ENCODE measurements at places on chromosomes 6 and 20.

GRCh38 chr6:30600451-30600961 is 16.5 kb downstream of the PPP1R10 start:
- DNase-seq: no peak

DNA sequence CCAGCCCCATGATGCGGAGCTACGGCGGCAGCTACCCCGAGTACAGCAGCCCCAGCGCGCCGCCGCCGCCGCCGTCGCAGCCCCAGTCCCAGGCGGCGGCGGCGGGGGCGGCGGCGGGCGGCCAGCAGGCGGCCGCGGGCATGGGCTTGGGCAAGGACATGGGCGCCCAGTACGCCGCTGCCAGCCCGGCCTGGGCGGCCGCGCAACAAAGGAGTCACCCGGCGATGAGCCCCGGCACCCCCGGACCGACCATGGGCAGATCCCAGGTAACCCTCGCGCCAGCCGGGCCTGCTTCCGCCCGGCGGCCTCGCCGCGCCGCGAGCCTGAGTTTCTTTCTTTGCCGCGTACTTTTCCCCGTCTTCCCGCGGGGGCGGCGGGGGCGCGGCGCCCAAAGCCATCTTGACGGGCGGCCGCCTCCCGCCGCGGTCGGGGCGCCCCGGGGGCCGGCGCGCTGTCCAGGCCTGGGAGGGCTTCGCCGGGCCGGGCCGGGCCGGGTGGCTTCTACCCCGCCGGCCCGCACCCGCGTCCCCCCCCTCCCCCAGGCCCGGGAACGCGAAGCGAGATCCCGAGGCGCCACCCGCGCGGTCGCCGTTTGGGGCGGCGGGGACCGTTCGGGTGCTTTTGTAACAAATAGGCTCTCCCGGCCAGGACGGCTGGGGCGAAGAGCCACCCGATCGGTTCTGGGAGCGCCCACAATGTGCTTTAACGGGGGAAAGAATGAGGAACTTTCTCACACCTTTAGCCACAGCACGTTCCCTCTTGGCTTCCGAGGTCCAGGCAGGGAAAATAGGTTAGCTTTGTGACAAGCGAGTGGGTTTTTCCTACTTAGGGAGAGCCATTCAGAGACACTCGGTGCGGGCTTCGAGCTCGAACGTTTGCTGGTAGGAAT is 2.3 kb downstream of the ARID1B start:
- DNase-seq: no peak

- DNase-seq: no peak
These were observed 28.7 kb downstream of the COX4I2 start for GRCh38 chr20:31666258-31667042.

GRCh38 chr6:149059557-149059956 is 258.0 kb upstream of the TAB2 start:
- DNase-seq: no peak

- no peak for DNase-seq
These were observed 399.8 kb downstream of the BTBD9 start for GRCh38 chr6:38239719-38240451.

DNA sequence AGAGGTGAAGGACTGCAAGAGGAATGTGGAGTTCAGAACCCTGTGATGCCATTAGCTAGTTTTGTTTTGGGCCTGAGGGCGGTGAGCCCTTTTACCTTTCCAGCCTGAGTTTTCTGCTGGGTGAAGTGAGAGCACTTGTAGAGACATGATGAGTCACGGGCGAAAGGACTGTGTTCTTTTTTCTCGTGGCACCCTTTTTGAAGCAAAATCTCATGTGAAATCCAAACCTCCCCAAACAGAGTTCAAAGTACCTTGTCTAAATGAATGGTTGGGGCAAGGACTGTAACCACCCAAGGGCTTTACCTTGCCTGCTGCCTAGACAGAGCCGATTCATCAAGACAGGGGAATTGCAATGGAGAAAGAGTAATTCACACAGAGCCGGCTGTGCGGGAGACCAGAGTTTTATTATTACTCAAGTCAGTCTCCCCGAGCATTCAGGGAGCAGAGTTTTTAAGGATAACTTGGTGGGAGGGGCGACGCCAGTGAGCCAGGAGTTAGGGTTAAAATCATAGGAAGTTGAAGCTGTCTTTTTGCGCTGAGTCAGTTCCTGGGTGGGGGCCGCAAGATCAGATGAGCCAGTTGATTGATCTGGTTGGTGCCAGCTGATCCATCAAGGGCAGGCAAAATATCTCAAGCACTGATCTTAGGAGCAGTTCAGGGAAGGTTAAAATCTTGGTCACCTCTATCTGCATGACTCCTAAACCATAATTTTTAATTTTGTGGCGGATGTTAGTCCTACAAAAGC is 25.8 kb downstream of the SAMD5 start:
- DNase-seq: no peak

GRCh38 chr6:168671028-168671862 is 230.3 kb downstream of the SMOC2 start:
- no peak for DNase-seq

DNA sequence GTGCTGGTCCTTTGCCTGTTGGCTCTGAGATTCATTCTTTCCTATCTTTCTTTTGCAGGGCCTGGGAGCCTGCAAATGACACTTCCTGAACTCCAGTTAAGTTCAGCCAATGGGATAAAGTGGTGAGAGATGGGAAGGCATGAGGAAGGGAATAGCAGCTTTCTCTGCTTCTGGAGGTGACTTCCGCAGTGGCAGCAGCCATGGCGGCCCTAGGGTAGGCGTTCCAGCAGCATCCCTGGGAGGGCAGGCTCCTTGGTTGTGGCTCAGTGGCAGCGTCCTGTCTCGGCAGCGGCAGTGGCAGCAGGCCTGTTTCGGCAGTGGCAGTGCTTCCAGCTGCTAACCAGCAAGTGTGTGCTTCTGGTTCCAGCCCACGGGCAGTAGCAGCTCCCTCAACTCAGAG is 7.3 kb upstream of the MDFI start:
- no peak for DNase-seq

DNA sequence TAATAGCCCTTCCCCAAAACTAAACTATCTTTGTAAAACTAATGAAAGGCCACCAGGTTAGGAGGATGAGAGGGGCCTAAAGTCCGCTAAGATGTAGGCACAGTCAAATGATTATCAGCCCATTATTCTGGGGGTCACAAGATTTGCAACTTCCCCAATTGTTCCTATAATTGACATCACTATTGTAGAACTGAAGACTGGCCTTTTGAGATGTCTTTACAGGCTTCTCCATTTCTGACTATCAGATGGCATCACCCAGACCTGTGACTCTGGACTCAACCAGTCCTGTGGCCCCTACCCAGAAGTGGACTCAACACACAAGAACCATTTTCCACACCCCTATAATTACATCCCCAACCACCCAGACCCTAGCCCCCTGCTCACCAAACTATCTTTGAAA is 61.5 kb upstream of the MAP7 start:
- no peak for DNase-seq

DNA sequence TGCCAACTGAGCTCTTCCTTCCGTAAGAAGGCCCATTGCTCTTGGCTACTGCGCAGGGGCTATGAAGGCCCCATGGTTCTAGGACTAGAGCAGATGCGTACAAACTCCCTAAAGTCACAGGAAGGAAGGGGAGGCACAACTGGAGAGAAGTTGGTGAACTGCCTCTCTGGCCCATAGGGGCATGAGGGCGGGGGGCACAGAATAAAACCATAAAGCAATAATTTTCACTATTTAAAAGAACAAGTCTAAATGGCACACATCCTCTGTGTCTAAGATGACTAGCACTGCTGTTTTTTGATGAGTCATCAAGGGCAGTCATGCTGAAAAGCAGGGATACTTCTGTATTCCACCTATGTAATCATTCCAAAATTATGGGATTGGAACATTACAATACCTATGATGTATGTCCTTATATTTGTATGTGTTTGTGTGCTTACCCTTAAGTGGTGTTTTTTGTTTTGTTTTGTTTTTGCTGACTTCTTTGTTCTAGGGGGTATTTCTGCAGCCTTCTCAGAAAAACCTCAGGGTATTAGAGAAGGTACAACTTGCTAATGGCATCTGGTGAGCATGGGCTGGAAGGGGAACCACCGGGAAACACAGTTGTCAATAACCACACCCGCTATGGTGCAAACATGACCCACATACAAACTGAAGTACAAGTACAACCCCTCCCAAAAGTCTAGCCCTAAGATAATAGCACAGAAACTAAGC is 36.9 kb downstream of the B4GALT5 start:
- no peak for DNase-seq
